CMK (cell line): ENCODE measurements at places on chromosomes 7 and 10.

GRCh38 chr10:31697271-31698180, 231.1 kb downstream of the ARHGAP12 start:
- no peak for DNase-seq

DNA sequence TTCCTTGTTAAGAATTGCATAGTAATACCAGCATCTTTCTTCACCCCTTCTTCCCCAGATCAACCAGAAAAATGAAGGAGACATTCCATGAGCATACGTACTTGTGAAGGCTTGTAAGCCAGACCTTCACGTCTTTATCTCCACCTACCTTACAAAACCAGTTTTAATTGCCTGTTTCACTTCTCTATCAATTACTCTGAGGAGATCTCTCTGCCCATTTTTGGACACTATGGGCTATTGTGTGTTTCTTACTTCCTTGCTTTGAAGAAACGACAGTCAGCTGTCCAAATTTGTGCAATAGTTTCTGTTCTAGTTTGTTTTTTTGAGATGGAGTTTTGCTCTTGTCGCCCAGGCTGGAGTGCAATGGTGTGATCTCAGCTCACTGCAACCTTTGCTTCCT, 349.7 kb upstream of the MBL2 start:
- DNase-seq: no peak

DNA sequence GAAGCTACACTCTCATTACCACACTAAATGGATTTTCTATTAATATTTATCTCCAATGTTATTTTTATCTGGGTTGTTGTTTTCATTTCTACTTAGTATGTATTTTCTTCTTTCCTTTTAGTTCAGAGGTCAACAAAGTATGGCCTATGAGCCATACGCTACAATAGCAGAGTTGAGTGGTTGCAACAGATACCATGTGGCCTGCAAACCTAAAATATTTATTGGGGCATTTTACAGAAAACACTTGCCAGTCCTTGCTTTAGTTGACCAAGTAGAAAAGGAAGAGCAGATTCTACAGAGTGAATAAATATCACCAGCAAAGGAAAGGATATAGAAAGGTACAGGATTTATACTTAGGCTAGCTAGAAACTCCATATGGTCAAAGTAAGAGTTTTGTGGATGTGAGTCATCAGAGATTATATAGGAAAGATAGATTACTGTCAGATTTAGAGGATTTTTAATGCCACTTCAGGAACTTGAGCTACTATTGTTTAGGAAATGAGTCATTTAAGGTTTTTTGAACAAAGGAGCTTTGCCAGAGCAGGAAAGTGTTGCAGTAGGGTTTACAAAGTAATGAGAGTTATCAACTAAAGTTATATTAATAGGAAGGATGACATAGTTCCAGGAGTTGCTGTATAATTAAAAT, 323.3 kb upstream of the KAT6B start:
- no peak for DNase-seq

- no peak for DNase-seq
These were observed 219.5 kb upstream of the POT1 start for GRCh38 chr7:125149151-125149550.

DNA sequence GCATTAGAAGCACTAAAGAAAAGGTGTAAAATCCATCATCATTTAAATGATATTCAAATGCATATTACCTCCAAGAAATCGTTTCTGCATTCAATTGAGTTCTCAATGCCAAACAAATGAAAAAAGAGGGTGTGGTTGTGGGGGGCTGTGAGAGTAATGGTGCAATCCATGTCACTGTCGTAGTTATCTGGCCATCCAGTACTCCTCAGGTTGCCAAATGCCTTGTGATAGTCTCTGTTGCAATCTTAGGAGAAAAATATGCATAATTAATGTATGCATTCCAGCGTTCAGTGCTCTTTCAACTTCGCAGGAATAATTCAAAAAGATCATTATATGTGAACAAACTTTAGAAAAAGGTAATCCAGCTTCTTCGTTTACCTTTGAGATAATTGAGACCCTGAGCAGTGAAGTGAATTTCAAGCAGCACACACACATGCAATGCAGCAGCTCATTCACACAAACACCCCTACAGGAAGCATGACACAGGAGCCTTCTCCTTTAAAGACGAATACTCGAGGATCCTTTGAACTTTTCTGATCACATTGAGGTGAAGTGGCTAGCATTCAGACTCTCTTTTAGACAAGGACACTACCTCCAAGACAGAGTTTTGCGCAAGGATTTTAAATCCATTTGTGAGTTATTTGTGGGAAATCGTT, 73.4 kb downstream of the OR13A1 start:
- DNase-seq: no peak

- DNase-seq: no peak
These were observed 51.1 kb upstream of the ZNF107 start for GRCh38 chr7:64614812-64615211.

DNA sequence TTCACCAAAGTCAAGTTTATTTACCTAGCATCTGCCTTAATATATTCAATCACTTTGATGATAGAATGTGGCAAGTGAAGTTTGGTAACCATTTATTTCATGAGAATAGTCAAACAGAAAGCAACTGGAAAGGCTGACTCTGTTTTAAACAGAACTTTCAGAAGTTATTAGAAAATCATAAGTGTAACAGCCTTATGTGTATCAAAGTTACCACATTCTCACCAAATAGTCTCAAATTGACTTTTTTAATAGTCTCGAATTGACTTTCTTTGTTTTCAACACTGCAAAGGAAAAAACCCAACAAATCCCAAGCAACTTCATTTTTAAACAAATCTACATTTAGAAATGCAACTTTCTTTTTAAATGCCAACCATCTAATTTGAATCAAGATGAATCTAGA, 29.5 kb downstream of the NAMPT start:
- DNase-seq: no peak

DNA sequence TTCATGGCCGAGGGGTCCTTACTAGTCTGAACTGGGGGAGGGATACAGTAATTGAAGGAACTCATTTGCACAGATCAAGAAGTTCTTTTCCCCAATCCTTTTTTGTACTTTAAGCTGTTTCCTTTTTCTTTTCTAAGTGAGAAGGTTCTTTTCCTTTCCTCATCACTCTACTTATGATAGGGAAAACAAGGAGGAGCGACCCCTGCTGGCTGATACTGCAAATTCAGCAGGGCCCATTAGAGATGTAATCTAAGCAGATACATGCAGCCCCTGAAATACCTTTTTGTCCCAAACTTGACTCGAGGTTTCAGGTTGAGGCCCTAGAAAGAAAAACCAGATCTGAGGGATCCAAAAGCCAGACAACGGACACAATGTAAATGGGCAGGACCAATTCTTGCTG, 305.5 kb downstream of the DNAJB9 start:
- no peak for DNase-seq

DNA sequence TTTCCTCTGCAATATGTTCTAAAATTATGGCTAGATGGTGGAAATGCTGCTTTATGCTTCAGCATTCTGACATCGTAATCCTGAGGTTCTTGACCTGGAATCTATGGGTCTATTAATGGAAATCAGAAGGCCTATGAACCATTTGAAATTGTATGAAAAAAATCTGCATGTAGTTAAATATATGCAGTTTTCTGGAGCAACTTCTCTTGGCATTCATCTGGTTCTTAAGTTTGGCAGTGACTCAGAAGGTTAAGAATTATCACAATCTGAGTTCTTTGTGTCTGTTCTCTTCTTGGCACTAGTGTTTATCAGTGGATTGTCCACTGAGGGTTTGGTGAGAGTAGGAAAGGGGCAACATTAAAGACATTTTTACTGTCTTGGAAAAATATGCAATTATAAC, 71.1 kb upstream of the FZD1 start:
- DNase-seq: no peak

GRCh38 chr10:100621360-100622205, 85.8 kb downstream of the HIF1AN start:
- DNase-seq: no peak

GRCh38 chr7:5584096-5584495, 160.5 kb upstream of the TNRC18 start:
- DNase-seq: no peak

DNA sequence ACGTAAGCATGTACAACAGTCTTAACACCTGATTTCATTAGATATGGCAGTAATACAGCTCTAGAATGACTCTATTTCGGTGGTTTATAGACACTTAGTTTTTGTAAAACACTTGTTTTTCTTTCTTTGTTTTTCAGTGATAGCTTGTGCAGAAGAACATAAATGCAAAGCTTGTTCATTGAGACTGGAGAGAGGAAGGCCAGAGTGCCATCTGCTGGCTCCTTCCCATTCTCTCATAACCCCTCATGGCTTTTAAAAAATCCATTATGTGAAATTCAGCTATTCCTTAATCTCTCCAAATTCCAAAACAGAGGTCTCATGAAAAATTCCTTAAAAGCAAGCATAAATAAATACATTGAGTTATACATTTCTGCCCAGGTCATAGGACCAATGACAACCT, 76.3 kb downstream of the CACNB2 start:
- DNase-seq: no peak

DNA sequence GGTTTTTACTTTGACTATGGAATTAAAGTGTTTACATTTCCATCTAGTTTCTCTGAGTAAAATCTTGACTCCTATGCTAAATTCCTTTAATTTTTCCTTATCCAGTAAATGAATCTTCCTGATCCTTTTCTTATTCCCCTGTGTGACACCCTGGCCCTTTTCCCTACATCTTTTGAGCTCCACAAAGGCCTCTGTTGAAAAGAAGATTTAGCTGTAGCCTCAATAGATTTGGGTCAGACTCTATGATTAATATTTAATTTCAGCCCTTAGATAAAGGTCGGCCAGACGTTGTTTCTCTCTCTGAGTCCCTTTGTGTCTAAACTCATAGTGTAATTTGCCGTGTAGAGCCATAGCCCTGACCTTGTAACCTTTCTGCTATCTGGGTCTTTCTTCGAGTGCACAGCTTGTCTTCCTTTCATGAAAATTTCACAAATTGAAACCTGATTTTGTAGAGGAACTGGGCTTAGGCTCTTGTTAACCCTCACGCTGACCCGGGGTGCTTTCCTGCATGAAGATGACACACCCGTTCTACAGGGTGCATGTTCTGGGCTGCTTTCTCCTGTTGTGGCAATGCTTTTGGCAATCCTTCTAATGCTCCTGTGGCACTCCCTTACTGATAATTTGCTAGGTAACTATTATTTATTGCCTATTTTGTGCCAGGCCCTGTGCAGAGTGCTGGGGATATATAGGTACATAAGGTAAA, 21.2 kb downstream of the LSMEM1 start:
- no peak for DNase-seq

- no peak for DNase-seq
These were observed 99.2 kb upstream of the PDLIM1 start for GRCh38 chr10:95389982-95390381.

- no peak for DNase-seq
These were observed 134.0 kb downstream of the PRKAG2 start for GRCh38 chr7:151742713-151743480.

- no peak for DNase-seq
These were observed 74.8 kb upstream of the HDAC9 start for GRCh38 chr7:18420748-18421147.

DNA sequence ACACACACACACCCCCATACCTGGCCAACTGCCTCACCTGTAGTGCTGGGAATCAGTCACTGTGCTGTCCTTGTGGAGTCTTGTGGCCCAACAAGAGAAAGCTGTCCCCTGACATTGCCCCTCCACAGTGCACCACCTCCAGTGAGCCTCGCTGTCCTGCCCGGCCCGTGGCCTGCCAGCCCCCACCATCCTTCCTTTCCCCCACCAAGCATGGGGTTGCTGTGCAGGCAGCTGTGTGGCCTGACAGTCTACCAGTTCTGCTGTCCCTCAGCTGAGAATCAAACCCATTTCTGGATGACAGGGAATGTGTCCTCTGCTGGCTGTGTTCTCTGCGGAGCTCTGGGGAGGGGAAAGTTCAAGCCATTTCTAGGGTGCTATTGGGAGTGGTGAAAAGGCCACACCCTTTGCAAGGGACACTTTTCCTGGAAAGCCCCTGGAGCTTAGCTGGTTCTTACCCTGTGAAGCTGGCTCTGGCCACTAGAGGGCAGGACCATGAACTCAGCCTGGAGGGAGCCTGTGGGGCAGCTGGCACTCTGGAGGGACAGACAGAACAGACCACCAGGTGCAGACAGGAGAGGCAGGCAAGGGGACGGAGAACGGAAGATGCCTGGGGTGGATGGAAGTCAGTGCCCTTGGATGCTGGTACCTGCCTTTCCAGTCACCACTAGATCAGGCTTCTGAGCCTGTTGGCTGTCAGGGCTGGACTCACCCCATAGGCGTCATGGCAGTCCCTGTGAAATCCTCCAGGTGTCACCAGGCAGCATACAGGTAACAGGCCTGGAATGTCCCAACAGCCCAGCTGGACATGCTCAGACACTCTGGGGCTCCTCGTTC, 10.5 kb upstream of the MTPAP start:
- peak; percentile 12 for DNase-seq

- no peak for DNase-seq
These were observed 8.7 kb upstream of the PTPRN2 start for GRCh38 chr7:158596309-158596708.

DNA sequence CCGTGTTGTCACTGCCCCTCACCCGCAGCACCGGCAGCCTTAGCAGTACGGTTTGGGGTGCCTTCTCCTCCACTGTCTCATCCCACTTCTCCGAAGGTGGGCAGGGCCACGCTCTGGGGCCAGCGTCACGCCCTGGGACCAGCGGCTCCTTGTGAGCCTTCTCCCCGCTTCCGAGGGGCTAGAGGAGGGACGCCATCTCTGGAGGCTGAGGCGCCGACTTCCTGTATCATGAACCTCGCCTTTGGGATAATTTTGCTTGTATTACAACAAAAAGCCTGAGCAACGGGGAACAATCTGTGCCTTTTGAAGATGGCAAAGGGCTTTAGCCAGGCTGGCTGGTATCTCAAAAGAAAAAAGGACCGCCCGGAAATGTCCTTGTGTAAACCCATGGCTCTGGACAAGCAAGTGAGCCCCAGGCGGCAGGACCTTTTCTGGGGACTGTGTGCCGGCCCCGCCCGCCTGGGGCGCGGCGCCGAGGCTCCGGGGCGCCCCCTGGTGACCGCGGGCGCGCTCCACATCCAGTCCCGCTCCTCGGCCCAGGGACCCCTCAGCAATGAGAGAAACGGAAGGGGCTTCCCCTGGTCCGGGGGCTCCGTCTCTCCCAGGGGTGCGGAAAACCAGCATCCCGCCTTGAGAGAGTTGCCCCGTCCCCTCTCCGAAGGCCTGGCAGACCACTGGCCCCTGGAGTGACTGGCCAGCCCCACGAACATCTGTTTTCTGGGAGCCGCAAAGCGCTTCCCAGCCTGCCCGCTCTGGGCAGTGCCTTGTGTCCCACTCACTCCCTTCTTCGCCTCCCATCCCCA, 3.8 kb downstream of the DEPP1 start:
- DNase-seq: no peak

GRCh38 chr7:139953229-139953628, 109.5 kb downstream of the PARP12 start:
- no peak for DNase-seq

GRCh38 chr7:17274551-17275245, 23.8 kb upstream of the AHR start:
- no peak for DNase-seq

DNA sequence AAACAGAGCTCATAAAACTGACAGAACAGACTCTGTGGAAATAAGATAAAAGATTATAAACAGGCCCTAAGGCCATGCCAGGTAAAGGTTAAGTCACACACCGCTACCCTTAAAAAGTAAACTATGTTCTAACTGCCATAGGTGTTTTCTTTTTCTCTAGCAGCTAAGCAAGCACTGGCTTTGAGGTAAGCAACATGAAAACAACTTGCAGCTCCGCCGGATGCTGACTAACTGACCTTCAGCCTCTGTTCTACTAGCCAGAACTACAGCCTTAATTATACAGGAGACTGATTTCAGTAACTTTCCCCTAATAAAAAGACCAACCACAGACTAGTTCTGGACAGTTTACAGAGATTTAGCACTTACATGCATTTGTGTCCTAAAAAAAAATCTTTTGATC, 708.3 kb downstream of the CCSER2 start:
- DNase-seq: no peak

- DNase-seq: peak; percentile 34
These were observed 70.1 kb downstream of the AMZ1 start for GRCh38 chr7:2757904-2758672.
